ENCODE measurements at places on chromosomes 1 and 21.

- no peak for DNase-seq
Observed at GRCh38 chr1:206831650-206832049, 33.8 kb upstream of the IL20 start.

DNA sequence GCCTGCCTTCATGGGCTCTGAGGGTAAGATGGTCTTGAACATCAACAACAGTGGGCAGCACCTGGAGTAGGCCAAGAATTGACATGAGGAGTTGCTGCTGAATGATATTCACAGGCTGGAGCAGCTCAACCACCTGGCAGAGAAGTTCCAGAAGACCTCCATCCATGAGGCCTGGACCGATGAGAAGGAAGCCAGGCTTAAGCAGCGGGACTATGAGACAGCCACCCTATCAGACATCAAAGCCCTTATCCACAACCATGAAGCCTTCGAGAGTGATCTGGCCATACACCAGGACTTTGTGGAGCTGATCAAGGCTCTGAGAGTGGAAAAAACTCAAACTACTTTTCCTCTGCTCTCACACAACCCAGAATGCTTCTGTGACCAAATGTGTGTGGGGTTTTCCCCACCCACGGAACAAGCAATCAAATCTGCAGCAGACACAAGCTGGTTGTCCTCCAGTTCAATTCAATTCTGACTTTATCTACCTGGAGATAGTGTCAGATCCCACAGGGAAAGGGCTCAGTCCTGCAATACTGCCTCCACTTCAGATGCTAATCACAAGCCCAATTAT, 12.1 kb upstream of the EPHA10 start:
- no peak for DNase-seq

DNA sequence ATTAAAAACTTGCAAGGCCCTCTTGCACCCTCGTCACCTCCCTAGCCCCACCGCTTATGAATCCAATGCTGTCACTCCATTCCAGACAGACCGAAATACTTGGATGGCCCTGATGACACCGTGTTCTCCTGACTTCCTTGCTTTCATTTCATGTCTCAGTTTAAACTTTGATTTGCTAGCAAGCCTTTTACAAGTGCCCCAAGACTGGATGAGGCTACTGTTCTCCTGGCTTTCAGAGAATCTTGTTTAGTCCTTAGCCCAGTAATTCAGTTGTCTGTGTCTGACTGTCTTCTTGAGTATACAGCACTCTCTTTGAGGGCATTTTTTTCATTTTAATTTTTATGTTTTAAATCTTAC, 824 bp upstream of the IFI44L start:
- DNase-seq = no peak

DNA sequence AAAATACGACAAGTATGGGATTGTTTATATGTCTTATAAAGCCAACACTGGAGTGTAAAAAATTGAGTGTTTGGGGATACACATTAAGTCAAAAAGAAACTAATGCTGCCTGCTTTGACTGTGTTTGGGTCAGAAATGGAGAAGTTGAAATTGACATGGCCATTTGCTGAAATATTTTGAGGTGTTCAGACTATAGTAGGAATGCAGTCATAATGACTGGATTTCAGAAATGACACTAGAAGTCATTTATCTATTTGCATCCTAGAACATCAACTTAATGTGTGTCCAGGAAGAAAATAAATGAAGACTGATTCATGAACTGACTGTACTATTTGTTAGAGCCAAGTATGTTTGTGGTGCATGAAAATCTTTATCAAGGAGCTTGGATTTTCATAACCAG, 28.4 kb downstream of the RASAL2 start:
- DNase-seq = no peak
